EH (cell line): ENCODE measurements at places on chromosomes 3 and 15.

DNA sequence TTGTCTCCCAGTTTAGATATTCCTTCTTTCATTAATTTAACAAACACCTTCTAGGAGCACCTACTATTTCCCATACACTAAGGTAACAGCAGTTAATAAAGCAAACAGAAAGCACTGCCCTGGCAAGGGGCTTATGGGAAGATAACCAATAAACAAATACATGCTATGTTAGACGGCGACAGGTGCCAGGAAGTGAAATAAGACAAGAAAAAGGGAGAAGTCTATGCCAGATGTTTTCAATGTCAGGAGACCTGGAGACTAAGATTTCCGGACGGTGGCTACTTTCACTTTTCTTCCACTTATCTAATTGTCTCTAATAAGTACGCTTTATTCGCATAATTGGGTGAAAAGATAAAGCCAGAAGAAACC is 32.5 kb upstream of the ZNF445 start:
- DNase-seq = peak; percentile 19

DNA sequence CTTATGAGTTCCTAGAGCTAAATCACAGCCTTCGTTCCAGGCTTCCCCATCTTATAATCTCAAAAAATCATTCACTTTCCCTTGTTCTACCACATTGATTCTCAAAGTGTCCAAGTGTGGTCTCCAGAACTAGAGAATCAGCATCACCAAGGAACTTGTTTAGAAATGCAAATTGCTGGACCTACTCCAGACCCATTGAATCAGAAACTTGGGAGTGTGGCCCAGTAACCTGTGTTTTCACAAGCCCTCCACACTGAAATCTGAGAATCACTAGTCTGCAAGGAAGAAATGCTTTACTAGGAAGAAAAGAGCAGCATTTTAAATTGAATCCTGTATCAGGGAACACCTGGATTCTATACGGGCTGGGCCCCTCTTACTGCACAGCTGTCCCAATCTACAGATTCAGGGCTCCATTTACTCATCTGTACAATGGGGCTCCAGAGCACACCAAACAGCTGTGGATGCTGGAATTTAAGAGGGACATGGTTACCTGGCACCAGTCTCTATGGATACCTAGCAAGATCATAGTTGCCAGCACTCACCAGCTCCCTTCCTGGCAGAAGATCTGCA is 3.9 kb downstream of the MEGF11 start:
- no peak for DNase-seq

DNA sequence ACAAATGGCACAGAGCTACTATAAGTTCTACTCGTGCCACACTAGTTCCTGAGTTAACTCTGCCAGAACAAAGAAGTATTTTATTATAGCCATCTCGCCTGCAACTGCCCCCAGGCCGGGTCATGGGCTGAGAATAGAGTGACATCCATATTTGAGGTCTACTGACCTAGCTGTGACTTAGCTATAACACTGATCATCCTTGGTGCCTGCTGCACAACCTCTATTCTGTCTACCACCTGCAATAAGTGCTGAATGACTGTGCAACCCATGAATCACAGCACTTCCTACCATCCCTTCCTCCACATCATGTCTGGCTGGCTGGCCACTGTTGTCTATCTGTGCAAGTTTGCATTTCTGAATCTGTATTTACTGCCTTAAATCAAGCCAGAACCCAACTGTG is 506.5 kb upstream of the TBL1XR1 start:
- peak; percentile 20 for DNase-seq

GRCh38 chr3:194273743-194274310 is 77.3 kb downstream of the CPN2 start:
- no peak for DNase-seq

- peak; percentile 49 for DNase-seq
Observed at GRCh38 chr3:64131725-64132469, 93.4 kb downstream of the PRICKLE2 start.

- no peak for DNase-seq
Observed at GRCh38 chr3:120157113-120157512, 62.9 kb upstream of the GSK3B start.

GRCh38 chr3:97579365-97579764 is 185.2 kb upstream of the ARL6 start:
- DNase-seq = no peak

GRCh38 chr3:72487946-72488737 is 360.1 kb downstream of the SHQ1 start:
- DNase-seq = peak; percentile 38

DNA sequence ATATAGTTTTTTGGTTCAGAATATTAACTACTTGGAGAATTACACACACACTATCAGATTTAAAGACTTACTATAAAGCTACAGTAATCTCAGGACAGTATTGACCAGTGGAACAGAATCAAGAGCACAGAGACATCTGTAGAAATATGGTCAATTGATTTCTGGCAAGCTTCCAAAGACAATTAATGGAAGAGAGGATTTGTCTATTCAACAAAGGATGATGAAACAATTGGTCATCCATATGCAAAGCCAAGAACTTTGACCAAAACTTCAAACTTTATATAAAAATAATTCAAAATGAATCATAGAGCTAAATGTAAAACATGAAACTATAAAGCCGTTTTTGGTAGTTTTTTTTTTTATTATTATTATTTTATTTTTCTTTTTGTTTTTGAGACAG is 29.8 kb upstream of the MB21D2 start:
- DNase-seq = peak; percentile 9

DNA sequence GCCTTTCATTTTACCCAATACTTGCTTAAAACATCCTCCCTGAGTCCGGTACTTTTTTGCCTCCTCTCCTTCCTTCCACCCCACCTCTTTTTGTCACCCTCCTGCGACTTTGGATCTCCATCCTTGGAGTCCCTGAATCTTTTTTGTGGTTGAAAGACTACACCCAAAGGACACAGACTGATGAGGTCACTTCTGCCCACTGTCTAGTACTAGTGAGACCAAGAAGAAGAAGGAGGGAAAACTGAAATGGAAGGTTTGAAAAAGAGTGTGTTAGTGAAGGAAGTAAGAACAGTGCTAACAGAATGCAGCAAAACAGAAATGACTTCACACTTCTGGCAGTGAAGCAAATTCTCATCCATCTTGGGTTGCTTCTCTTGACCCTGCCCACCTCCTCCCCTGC is 6.6 kb downstream of the B3GNT5 start:
- no peak for DNase-seq

DNA sequence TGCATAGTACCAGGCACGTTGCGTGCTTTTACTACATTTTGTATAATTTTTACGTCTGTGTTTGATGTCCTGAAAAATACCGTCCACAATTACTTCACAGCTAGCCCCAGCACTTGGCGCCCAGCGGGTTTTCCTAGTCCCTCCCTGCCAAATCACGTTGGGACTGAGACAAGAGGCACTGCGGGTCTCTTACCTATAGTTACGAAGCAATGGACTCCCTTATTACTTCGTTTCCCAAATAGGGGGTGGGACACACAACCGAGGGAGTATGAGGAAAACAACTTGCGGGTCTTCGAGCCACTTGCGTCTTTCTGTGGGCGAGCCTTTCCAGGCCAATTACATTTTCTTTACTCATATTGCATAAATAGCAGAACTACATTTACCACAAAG is 620 bp upstream of the CMSS1 start:
- no peak for DNase-seq

GRCh38 chr15:91318931-91319330 is 218.9 kb downstream of the SV2B start:
- DNase-seq = no peak

GRCh38 chr3:48516571-48516970 is 12.6 kb upstream of the SHISA5 start:
- no peak for DNase-seq

- no peak for DNase-seq
Observed at GRCh38 chr15:40429068-40429710, 11.6 kb upstream of the BAHD1 start.

- no peak for DNase-seq
Observed at GRCh38 chr3:171908731-171909130, 65.6 kb downstream of the TMEM212 start.

- DNase-seq = peak; percentile 67
Observed at GRCh38 chr3:41317718-41318117, 118.4 kb downstream of the CTNNB1 start.

DNA sequence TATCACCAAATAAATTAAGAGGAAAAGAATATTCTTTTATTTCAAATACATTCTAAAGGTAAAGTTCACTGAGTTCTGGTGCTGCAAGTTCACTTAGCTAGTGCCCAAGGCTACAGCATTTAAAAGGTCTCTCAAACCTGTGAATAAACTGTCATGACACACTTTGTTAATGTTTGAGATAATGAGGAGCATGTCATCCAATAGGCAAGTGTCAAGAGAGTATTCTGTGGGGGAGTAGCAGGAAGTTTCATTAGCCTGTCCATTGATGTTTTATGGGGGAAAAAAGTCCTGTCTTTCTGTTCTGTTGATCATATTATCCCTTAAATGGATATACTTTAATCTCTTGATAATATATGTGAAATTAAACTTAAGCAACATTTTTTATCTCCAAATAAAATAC is 4.0 kb downstream of the SPESP1 start:
- DNase-seq = no peak

DNA sequence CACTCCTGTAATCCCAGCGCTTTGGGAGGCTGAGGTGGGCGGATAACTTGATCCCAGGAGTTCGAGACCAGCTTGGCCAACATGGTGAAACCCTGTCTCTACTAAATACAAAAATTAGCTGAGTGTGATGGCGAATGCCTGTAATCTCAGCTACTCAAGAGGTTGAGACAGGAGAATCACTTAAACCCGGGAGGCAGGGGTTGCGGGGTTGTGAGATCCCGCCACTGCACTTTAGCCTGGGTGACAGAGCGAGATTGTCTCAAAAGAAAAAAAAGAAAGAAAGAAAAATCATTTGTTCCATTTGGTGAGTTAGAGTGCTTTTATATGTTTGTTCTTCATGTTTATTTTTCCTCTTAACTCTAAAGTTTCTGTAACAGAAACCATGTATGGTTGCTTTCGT is 7.3 kb downstream of the NCK1 start:
- no peak for DNase-seq

GRCh38 chr3:190716211-190716610 is 146.3 kb downstream of the GMNC start:
- DNase-seq = peak; percentile 38

GRCh38 chr15:101045236-101045646 is 126.1 kb downstream of the LRRK1 start:
- DNase-seq = peak; percentile 82

- peak; percentile 79 for DNase-seq
Observed at GRCh38 chr3:57756528-57757401, 656 bp downstream of the SLMAP start.

DNA sequence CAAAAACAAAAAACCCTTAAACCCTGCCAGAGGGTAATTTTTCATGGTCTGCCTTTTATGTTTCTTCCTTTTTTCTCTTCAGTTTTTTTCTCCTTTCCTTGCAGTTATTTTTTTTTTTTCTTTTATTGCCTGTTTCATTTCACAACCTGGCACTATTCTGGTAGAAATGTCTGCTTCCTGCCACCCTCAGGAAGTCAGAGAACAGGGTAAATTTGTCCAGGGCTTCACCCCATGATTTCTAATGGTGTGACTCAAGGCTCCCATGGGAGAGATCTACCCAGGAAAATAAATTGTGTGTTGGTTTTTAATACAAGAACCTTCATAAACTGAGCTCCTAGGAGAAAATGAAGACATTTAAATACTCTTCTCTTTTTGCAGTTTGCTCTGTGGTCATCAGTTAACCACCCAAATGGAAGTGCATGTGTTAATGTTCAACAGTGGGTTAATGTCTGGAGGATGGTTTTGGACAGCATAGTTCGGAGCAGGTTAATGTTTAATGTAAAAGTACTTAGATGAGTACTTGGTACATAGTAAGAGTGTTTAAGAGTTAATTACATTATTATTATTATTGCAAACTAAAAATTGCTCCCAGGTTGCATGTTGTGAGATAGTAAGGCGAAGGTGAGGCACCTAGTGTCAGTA is 45.9 kb downstream of the CGNL1 start:
- DNase-seq = peak; percentile 22

GRCh38 chr15:60416484-60416883 is 18.7 kb upstream of the ANXA2 start:
- no peak for DNase-seq

DNA sequence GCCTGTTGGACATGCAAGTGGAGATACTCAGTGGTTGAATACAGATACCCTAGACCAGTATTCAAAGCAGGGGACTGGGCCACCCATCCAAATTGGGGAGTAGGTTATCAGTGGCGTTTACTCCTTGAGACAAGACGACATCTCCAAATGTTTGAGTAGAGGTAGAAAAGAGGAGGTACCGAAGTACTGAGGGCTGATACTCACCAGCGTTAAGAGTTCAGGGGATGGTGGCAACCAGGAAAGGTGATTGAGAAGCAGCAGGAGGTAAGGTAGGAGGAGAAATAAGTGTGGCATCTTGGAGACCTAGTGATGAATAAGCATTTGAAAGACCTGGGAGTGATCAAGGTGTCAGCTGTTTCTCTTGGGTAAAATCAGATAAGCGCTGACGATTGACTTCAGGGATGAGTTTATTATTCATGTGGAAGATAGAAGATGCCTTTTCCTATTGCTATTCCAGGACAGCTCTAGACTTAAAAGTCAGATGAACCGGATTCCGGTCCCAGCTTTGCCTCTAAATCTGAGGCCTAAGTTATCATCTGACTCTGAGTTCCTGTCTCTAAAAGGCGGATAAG is 96.3 kb downstream of the GHSR start:
- DNase-seq = no peak

GRCh38 chr3:81339040-81339845 is 422.2 kb downstream of the GBE1 start:
- DNase-seq = peak; percentile 12

DNA sequence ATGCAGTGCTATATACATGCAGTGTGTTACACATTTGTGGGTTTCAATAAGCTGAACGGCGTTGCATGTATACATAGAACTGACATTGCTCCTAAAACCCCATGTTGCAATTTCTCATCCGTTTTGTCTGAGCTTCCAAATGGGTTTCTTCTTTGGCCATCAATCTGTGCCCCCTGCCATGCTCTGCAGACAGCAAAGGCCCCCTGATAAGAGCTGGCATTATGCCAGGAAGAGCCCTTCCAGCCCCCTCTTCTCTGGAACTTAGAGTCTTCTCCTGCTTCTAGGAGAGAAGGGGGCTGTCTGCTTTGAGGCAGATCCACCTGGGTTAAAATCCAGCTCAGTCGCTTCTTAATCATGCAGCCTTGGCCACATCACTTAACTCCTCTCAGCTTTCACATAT is 254.0 kb downstream of the SLCO3A1 start:
- DNase-seq = no peak

DNA sequence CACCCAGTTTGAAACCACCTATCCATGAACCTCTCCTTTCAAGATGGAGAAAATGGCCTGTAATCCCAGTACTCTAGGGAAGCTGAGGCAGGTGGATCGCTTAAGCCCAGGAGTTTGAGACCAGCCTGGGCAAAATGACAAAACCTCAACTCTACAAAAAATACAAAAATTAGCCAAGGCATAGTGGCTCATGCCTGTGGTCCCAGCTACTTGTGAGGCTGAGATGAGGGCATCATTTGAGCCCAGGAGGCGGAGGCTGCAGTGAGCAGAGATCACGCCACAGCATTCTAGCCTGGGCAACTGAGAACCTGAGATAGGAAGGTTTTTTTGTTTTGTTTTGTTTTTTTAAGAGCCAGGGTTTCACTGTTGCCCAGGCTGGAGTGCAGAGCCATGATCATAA is 5.4 kb downstream of the TKT start:
- peak; percentile 23 for DNase-seq
